ENCODE measurements at places on chromosomes 2 and 18.

DNA sequence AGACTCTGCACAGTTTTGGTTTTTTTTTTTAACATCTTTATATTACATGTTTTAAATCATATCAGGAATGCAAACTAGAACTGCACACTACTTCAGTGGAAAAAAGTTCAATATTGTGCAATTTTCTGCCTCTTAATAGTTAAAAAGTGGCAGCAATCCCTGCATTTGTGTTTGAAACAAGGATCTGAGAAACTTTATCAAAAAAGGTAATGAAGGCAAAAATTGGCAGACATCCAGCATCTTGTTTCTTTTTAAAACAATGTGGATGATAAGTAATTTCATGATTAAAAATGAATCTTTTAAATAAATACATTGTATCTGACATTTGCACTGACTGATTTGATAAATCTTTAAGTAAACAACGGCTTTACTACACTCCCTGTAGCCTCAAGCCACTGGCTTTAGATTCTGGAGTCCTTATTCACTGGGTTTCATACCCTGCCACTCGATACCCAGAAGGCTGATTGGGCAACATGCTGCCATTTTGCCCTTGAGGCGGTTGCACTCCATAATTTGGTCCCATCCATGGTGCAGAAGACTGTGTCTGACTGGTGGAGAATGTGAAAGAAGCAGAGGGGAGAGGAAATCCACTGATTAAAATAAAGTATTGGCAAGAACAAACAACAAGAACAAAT is 21.6 kb upstream of the C2orf42 start:
- DNase-seq: no peak

GRCh38 chr2:16650287-16651249 is 15.1 kb downstream of the CYRIA start:
- DNase-seq: no peak

DNA sequence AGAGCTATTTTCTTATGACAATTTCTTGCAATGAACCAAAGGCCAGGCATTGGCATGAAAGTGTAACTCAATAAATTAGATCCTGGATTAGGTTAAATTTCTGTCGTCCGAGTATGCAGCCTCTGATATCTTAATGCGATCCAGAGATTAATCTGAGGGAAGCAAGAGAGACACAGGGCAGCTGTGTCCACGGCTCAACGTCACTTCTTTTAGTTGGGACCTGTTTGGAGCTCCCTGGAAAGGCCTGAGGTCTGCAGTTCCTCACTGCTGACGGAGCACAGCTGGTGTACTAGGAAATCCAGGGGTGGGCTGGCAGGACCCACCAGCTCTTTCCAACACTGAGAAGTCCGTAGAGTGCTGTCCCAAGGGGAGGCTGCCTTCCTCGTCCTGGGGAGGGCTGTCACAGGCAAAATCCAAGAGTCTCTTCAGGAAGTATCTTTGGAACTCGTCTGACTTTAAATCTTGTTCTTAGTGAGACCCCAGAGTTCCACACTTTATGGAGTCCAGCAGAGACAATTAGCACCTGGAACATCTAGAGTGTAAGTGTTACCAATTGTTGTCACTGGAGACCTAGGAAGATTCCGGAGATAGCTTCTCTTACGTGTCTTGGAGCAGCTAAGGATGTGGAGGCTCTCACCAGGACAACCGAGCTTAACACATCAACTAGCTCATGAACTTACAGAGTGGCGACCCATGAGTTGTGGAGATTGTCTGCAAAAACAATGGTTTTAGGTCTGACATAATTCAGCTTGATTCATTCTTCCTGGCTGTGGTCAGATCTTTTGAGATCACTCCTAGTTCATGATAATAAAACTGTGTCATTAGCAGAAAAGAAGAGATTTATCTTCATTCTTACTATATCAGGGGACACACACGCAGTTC is 173.7 kb downstream of the ACKR3 start:
- no peak for DNase-seq

GRCh38 chr2:71833855-71834560 is 313.7 kb downstream of the CYP26B1 start:
- DNase-seq: no peak

DNA sequence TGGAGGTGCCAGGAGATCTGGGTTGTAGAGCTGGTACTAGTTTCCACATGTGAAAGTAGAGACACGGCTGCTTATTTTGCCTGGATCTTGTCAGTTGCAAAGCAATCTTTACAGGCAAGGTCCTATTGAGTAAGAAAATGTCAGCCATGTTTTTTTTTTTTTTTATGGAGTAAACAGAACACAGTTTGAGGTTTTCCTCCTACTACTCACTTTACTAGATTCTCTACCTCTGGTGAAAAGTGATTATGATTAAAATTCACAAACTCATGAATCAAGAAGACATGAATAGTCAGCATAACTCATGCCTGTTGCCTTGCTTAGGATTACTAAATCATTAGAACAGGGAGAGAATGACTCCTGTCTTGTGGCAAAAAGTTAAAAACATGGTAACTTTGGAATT is 70.1 kb upstream of the PNPT1 start:
- no peak for DNase-seq

GRCh38 chr2:44793322-44793870 is 148.1 kb upstream of the SIX3 start:
- no peak for DNase-seq

DNA sequence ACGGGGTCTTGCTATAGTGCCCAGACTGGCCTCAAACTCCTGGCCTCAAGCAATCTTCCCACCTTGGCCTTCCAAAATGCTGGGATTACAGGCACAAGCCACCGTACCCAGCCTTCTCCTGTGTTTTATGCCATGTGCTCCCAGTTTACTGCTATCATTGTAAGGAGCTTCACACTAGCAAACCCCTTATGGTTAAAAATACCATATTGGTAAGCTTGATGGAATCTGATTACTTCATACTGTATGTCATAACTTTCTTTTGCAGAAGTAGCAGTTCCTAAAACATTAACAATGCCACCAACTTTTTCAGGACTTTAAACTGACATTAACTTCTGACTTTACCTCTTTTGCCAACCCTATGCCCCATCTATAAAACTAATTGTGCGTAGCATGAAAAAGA is 36.2 kb downstream of the HAT1 start:
- no peak for DNase-seq

- no peak for DNase-seq
Measured at GRCh38 chr18:48374423-48375149, 34.6 kb downstream of the ZBTB7C start.

DNA sequence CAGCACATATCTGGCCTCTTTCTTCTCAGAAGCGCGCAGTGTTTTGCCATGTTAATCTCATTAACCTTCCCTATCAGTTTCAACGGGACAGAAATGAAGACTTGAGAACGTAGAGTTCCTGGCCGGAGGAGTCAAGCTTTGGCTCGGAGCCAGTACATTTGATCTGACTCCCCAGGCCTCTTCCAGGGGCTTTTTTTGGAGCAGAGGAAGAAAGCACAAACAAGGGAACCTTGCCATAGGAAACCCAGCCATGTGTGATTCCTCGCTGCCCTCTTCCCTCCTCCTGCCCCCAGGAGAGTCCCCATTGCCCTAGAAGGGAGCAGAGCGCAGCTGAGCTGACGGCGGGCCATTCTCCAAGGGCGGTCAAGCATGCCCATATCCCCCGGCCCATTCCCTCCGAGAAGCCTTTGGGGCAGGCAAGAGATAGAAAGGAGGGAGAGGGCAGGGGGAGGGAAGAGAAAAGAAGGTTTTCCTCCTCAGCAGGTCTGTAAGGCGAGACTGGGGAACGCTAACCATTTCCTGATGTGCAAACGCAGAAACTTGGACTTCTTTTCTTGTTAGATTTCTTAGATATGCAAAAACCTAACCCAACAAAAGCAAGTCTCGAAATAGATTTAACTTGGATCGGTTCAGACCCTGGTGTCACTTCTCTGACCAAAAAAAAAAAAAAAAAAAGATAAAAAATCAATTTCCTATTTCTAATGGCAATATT is 63.7 kb upstream of the POU3F3 start:
- DNase-seq: no peak

GRCh38 chr2:13601506-13601905 is 884.8 kb downstream of the TRIB2 start:
- DNase-seq: no peak

- DNase-seq: no peak
Measured at GRCh38 chr2:120385355-120386127, 39.6 kb downstream of the INHBB start.

GRCh38 chr2:61006486-61007105 is 10.9 kb upstream of the PEX13 start:
- DNase-seq: no peak

Data from activated CD4-positive, alpha-beta T cell treated with anti-CD3 and anti-CD28 coated beads for 24 hours (primary cell).